Endodermal cell (in vitro differentiated cells): ENCODE measurements at places on chromosomes 1 and 21. TPM values are rescaled to one million over a fixed set of nuclear protein-coding genes. Genes with fewer than 3 reads are reported as not detected.

FCGR1A gene
- total RNA-seq = not detected in 2 replicates

- peaks cover 5% of the 10 kb centered on the region for H3K4me1 ChIP-seq
- DNase-seq = no peak
- H3K36me3 ChIP-seq = peaks cover 10% of the 10 kb centered on the region
- H3K4me3 ChIP-seq = no peak overlapping the region
- no peak overlapping the region for H3K27ac ChIP-seq
Observed at GRCh38 chr21:39386194-39386593, 37.3 kb upstream of the HMGN1 start.

DNA sequence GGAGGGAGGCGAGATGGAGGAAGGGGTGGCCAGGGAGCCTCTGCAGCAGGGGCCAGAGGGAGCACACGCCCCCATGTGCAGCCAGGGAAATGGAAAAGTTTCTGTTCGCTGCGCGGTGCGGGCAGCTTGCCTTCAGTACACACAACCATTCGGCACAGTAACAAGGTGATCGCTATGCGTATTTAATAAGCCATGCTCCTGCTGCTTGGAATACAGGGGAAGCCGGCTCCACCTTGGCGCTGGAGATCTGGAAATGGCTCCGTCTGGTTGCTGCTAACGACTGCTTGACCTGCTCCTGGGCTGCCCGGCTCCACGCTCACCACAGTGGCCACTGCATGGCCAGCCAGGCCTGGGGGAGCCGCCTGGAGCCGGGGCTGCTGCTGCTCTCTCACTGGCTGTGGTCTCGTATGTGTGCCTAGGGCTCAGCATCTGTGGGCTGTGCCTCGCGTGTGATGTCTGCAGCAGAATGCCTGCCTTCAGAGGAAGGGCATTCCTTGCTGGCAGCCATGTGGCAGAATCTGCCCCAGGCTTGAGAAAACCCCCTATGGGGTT, 86.4 kb upstream of the ACTL8 start:
- DNase-seq = no peak
- no peaks in the 10 kb centered on the region for H3K36me3 ChIP-seq
- peak overlapping the region; percentile 57 for H3K27ac ChIP-seq
- no peaks in the 10 kb centered on the region for H3K27me3 ChIP-seq
- no peak overlapping the region for H3K4me3 ChIP-seq
- no peaks in the 10 kb centered on the region for H3K4me1 ChIP-seq

ADGRL4 gene
- 0.16 to 0.44 TPM (median 0.44 TPM) in 3 replicates for total RNA-seq

DNA sequence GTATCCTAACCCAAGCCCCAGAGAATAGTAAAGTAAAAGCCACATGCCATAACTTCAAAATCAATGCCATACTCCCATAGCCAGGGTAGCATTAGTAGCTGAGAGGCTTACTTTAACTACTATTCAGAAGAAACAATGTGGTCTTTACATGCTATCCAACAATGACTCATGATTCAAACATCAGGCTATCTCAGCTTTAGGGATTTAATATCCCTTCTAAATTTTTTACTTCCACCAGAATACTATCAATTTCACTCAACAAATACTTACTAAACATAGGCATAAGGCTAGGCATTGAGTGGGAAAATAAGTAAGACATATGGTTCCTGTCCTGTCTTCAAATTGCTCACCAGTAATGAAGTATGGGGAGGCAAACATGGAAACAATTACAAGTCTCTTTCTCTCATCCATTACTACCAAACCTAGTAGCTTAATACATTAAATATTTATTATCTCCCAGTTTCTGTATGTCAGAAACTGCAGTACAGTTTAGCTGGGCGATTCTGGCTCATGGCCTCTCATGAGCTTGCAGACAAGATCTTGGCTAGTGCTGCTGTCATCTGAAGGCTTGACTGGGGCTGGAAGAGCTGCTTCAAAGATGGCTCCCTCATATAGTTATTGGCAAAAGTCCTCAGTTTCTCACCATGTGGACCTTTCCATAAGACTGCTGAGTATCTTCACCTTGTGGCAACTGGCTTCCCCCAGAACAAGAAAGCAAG, 30.7 kb downstream of the EVI5 start:
- no peak overlapping the region for H3K27ac ChIP-seq
- no peak for DNase-seq
- H3K36me3 ChIP-seq = peaks cover 3% of the 10 kb centered on the region
- no peak overlapping the region for H3K4me3 ChIP-seq

DNA sequence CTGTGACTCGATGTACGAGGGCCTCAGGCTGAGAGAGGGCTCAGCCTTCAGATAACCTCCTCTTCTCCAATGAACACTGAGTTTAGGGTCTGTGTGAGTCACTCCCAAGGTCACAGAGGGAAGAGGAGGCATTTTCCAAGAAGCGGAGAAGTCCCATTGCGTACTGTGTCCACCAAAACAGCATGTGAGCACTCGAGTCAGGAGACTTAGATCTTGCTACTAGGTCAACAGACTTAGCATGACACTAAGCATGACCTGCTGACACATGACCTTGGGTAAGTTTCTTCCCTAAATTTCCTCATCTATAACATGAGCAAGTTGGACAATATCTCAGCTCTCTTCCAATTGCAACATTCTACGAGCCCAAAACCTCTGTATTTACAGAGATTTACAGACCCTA, 68.0 kb downstream of the PLPP3 start:
- no peak overlapping the region for H3K4me3 ChIP-seq
- peaks cover 17% of the 10 kb centered on the region for H3K4me1 ChIP-seq
- H3K27me3 ChIP-seq = no peaks in the 10 kb centered on the region
- no peak overlapping the region for H3K27ac ChIP-seq
- H3K36me3 ChIP-seq = peaks cover 33% of the 10 kb centered on the region

DNA sequence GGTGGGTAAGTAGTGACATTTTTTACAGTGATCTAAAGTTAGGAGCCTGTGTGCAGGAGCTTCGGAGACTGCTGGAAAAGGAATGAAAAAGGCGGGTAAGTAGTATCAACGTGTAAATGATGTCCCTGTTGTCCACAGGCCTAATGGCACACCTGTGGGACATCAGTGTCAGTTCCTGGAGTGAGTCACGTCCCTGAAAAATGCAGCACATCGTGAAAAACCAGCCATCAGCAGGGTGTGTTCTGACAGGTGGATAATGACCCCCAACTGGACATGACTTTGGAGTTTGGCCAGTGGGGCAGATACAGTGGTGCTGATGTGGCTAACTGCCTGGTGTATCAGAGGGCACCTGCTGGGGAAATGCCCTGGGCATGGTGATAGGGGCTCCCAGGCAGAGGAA, 12.0 kb upstream of the PRDM15 start:
- H3K27me3 ChIP-seq = no peaks in the 10 kb centered on the region
- no peaks in the 10 kb centered on the region for H3K36me3 ChIP-seq
- no peak overlapping the region for H3K27ac ChIP-seq
- DNase-seq = no peak
- H3K4me3 ChIP-seq = no peak overlapping the region

DNA sequence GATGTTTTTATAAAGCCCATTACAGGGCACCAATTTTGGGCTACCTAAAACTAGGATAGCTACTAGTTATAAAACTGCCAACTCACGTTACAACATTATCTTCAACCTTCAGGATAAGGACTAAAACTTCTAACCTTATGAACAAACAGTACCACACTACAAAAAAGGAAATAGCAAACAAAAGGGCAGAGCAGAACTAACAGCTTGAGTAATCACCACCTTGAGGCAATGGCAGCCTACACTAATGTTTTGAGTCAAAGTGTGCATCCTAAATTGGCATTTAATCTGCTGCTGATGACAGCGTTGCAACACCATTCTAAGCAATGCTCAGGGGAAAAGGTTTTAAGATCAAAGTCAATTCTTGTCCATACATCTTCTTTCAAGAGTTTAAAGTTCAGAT, 27.2 kb downstream of the PTP4A2 start:
- H3K4me1 ChIP-seq = peaks cover 7% of the 10 kb centered on the region
- no peak for DNase-seq
- no peaks in the 10 kb centered on the region for H3K27me3 ChIP-seq

DNA sequence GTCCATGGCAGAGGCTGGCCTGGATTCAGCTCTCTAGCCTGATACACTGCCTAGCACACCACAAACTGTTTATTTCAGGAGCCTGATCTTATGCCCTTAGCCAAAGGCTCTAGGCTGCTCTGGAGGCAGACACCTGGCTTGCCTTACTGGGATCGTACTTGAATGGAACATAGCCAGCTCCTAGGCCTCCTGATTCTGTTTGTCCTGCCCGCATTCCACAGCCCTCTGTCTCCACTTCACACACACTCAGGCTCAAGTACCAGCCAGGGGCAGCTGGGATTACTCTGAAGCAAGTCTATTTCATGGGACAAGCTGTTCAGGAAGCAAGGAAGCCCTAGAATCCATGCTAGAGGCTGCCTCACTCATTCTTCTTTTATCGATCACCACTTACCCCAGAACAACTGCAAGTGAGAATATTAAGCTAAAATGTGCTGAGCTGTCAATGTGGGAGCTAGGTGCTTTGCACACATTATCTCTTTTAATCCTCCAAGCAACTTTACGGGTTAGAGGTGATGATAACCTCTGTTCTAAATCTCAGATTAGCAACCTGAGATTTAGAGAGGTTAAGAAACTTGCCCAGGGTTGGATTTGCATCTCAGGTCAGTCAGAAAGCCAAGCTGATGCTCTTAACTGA, 31.1 kb upstream of the CYP4B1 start:
- peaks cover 5% of the 10 kb centered on the region for H3K27me3 ChIP-seq
- no peaks in the 10 kb centered on the region for H3K4me1 ChIP-seq
- no peaks in the 10 kb centered on the region for H3K36me3 ChIP-seq
- H3K27ac ChIP-seq = no peak overlapping the region
- H3K4me3 ChIP-seq = peak overlapping the region; percentile 46
- DNase-seq = no peak

DNA sequence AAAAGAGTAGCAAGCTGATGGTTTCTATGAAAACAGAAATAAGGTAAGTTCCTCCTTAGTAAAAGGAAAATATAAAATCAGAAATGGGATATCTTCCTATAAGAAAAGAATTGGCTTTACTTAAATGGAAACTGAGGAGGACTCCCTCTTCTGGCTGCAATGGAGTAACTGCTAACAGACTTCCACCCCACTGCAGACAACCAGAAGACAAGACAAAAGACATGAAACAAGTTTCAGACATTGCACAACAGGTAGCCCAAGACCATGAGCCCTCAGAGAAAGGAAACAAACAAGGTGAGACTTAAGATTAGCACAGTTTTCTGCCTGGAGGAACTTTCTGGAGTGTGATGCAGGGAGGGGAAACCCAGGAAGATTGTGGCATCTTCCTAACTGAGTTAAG, 17.0 kb upstream of the OLFML2B start:
- H3K27ac ChIP-seq = no peak overlapping the region
- no peaks in the 10 kb centered on the region for H3K36me3 ChIP-seq
- no peak overlapping the region for H3K4me3 ChIP-seq
- peaks cover 6% of the 10 kb centered on the region for H3K27me3 ChIP-seq

- DNase-seq = no peak
- peaks cover 49% of the 10 kb centered on the region for H3K4me1 ChIP-seq
- no peak overlapping the region for H3K27ac ChIP-seq
- peaks cover 95% of the 10 kb centered on the region for H3K36me3 ChIP-seq
- H3K4me3 ChIP-seq = no peak overlapping the region
- no peaks in the 10 kb centered on the region for H3K27me3 ChIP-seq
Observed at GRCh38 chr1:16141573-16142336, 14.1 kb downstream of the EPHA2 start.

DNA sequence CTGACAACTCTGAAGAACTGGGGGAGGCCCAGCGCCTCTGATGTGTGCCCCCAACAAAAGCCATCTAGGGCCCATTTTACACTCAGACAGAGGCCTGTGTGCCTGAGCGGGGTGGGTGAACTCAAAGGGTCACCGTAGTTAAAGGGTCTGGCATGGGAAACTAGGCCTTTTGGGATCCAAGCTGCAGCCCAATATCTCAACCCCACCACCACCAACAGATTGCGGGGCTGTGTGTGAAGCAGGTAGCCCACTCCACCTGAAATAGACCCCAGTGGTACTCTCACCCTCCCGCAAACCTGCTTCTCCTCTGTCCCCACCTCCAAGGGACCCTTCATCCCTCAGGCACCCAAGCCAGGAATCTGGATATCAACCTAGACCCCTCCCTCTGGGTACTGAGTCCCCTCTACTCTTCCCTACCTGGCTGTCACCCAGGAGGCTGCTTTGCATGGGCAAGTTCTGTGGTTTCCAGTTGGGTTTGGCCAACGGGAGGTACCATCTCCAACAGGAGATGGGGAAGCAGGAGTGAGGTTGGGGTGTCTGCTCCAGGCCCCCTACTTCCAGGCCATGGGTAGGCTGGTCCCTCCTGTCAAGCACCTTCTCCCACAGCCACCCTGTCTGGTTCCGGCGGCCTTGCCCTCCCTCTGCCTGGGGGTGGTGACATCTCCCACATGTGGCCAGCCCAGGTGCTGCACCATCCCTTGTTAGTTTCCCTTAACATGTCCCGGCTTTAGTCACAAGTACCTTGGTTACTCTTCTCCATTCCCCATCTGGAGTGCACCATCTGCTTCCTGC, 35.2 kb upstream of the LRP8 start:
- H3K36me3 ChIP-seq = no peaks in the 10 kb centered on the region
- no peak overlapping the region for H3K4me3 ChIP-seq
- peaks cover 13% of the 10 kb centered on the region for H3K4me1 ChIP-seq
- no peak overlapping the region for H3K27ac ChIP-seq

DCST1 gene
- not detected in 2 replicates for total RNA-seq

FBLIM1 gene
- total RNA-seq = 60.6 to 61.0 TPM (median 60.8 TPM) in 3 replicates
